ENCODE measurements at places on chromosomes 6 and 20.

DNA sequence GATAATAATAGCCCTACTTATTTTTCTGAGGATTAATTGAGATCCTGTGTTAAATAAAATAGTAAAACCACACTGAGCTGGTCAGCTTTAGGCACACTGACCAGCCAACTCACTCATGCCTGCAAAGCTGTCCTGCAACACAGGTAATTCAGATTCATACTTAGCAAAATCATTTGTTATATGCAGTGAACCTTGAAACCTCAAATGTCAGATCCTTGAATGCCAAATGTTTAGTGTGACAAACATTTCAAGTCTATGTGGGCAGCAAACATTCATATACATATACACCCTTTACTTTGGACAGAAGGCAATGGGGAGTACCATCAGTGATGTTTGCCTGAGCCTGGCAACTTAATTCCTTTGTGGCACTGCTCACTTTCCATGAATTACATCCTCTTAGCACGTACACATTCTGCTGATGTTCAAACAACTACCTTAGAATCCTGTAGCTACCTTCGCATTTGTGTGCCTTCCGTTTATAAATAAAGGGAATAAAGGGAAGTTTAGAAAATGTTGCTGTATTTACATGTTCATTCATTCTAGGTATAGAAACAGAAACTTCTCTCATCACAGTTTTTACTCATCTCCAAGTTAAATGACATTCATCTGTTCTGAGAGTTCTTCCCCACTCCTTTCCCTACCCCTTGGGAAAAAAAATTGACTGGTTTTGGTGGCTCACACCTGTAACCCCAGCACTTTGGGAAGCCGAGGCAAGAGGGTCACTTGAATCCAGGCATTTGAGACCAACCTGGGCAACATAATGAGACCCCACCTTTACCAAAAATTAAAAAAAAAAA lies 140.8 kb downstream of the ZFAND3 start:
- no peak for DNase-seq

GRCh38 chr6:36724514-36725390 lies 27.1 kb downstream of the RAB44 start:
- no peak for DNase-seq

DNA sequence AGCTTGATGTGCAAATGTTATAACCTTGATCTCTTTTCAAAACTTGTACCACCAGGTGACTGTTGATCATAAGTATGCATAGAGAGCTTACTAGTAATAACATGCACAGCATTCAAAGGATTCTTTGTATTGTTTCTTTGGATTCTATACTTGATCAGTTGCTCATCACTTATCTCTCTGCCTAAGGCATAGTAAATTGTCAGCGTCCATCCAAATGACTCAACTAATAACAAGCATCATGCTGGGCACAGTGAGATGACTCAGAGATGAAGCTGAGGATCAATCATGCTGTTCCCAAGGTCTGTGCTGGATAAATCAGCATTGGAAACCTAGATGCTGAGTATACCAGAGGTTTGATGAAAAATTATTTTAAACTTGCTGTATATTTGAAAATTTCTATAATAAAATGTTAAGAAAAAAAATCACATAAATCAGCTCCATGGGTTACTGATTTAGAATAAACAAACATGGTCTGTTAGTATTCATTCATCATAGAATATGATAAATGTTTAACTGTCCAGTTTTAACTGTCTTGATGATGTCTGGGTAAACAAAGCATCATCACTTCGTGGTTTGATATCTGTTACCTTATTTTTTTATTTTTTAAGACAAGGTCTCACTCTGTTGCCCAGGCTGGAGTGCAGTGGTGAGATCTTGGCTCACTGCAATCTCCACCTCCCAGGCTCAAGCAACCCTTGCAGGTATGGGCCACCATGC lies 45.6 kb upstream of the SGK1 start:
- no peak for DNase-seq

DNA sequence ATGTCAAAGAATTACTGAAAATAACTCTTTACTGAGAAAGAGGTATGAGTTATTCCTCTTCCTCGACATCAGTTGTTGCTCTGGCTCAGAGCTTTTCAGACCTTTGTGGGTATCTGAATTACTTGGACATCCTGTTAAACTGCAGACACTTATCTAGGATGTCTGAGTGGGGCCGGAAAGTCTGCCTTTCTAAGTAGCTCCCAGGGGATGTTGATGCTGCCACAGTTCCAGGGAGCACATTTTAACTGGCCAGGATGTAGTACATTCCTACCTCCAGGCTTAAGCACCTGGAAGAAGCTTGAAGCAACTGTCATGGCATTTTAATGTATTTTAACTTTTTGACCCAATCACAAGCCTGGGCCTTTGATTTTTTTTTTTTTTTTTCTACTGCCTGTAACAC lies 265.8 kb upstream of the PLCB4 start:
- no peak for DNase-seq

- DNase-seq, result peak; percentile 30
These were observed 205.0 kb upstream of the EPHA7 start for GRCh38 chr6:93624408-93624807.

GRCh38 chr6:26355366-26355765 lies 9.6 kb upstream of the BTN3A2 start:
- DNase-seq, result no peak

- no peak for DNase-seq
These were observed 18.4 kb upstream of the MRPS18A start for GRCh38 chr6:43705996-43706395.

DNA sequence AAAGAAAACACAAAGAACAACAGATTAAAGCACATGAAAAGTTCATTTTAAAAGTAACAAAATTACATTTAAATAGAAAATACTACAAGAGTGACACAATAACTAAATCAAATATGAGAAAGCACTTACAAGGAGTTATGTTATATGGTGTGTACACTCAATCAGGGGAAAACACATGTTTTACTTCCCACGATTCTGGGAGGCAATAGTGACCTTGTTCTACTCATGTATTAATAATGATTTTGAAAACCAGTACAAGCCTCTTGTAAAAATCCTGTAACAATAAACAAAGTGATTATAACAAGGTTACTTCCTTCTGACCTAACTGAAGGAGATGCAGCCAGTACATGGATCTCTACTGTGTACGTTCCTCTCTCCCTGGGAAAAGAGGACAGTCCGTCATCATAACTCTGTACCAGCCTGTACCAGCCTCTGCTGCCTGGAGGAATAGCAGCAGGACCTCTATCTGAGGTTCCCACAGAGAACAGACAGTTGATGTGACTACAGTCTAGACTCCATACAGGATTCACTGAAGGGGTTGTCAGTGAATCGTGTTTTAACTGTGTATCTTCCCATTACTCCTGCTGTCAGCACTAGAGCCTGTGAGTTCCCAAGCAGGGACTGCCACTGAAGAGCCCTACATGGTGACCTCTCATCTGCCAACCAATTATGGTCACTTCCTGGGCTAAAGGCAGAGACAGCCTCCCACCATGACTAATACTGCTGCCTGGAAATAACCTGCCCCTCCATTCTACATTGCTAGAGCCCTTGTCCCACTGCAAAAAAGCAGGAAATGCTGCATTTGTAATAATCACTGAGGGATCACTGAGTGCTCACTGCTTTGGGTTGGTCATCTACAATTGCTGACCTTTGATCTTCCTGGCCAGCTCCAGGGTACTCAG lies 149.7 kb downstream of the KIF16B start:
- no peak for DNase-seq

GRCh38 chr6:144264270-144265060 lies 20.7 kb upstream of the UTRN start:
- DNase-seq, result no peak

GRCh38 chr6:21085643-21086042 lies 507.9 kb upstream of the SOX4 start:
- DNase-seq, result no peak

Data from NCI-H1417 treated with DMSO at 0.1 percent for 48 hours (cell line).